ENCODE measurements at places on chromosomes 5 and 9.
A peak's percentile ranks its signal among the peaks of the same experiment; 100 is the strongest.

DNA sequence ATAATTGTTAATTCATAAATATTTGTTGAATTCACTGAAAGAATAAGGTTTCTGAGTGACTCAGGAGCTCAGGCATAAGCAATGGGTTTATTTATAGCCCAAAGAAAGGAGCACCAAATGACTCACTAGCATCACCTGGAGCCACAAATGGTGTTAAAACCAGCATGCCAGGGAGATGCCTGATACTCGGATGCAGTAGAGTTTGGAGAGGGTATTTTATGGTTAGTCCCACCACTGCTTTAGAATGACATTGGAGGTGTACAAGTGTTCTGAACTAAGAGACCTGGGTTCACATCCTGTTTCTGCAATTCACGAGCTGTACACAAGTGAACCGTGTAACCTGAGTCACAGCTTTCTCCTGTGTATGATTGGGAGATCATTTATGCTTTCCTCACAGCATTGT, 25.2 kb downstream of the CCL28 start:
- no peak for DNase-seq

DNA sequence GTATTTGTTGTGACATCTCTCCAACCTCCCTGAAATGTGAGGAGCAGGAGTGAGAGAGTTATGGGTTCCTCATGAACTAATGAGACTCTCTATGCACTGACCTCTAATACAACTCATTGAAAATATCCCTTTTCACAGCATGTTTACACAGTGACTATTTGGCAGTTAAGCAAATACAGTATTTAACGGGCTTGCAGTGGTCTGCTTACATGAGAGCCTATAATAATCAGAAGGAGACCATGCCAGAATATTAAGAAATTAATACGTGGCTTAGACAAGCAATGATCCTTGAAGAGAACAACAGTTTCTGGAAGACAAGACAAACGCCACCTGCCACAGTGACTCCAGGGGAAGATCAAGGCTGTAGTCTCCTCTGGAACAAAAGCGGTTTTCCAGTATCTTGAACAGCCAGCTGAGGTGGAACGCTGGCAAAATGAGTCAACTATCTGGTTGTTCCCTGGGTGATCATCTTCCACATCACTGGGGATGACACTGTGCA, 424.5 kb downstream of the DMAC1 start:
- DNase-seq, result no peak

DNA sequence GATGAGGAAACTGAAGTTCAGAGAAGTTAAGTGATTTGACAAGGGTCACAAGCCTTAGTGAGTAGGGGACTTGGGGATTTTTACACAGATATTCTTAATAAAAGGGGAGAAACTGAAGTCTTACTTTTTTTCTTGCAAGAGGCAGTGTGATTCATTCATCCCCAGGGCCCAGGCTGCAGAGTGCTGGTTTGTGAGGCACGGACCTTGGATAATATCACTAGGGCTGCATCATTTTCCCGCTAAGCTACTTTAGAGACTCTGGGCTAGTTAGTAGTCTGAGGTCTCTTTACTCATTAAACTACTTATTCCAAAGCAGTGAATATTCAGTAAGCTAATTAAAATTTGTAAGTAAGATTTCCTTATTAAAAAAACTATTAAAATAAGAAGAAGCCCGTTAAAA, 195.0 kb downstream of the PBX3 start:
- DNase-seq, result no peak

DNA sequence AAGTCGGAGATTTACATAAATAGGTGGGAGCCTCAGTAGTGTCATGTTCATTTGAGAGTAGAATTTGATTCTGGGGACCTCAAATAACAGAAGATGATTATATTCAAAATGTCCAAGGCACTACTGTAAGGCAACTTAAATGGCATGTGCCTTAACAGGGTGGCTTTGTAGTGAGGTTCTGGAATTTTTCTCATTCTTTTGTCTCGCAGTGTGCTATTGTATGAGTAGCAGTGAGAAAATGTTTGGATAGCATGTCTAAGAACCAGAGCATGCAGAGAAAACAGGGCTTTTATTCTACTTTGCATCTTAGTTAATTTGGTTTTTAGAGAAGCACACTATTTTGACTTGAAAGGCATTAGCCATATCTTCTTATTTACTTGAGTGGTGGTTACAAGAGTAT, 25.0 kb downstream of the MAST4 start:
- no peak for DNase-seq

DNA sequence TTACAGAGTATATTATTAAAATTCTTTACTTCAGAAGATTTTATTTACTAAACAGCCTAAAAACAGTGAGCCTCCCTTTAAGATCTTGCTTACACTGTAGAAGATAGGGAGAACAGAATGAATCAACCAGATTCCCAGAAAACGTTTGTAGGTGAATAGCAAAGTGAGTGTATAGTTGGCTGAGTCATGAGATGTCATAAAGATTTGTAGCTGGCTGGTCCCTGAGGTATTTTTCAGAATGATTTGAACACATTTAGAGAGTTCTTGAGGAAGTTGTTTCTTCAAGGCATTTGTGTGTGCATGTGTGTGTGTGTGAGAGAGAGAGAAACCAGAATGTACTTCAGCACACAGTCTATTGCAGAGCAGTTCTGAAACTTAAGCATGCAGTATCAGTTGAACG, 159.4 kb upstream of the PRR16 start:
- DNase-seq, result no peak

DNA sequence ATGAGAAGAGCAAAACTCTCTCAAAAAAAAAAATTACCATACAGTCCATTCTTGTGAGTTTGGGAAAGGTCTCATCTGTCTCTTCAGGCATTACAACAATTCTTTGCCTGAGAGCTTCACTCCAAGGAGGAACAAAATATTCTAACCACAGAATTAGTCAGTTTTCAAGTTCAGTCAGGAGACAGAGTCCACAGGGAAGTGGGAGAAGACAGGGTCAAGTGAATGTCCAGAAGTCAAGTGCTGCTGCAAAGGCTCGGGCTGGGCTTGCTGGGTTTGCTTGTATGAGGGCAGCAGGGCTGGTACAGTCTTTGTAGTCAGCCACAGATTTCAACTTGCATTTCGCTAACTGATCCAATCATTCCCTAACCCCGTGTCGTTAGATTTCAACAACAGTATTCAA, 17.6 kb upstream of the HEXB start:
- DNase-seq, result no peak

DNA sequence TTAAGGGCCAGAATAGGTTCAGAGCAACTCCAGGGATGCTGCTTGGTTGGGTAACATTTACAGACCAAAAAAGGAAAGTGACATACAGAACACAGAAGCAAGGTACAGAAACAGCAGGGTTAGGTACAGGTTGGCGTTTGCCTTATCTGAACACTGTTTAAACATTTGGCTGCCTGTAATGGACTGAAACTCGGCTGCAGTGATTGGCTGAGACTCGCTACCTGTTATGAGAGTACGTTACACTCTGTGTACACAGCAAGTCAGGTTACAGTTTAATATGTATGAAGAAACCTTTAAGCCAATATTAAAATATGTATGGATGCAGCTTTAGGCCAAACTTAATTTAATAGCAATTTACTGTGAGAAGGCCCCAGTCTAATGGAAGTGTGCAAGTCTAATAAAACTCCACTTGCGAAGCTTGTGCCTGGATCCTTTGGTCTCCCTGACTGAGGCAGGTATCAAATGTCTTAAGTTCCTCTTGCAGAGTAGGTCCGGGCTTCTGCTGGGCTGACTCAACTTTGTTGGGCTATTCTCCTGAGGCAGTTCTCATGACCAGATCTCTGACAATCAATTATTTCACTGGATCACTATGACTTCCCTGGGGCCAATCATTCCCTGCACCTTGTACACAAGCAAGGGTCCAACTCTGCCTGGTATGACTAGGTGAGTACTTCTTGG, 204.9 kb downstream of the ZNF462 start:
- DNase-seq, result no peak

DNA sequence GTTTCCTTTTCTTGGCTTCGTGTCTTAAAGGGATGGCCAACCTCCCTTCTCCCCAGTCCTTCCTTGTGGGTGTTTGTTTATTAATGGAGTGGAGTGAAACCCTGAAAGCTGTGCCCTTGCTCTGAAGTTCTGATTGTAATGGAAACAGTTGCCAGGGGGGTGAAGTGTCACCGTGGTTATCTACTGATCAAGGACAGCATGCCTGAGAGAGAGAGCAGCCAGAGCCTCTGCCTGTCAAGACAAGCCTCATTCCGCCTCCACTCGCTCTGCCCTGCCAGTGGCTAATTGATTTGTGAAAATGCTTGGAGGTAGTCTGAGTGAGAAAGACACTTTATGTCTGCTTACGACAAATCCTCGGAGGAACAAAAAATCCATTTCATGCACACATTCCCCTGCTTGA, 143.7 kb upstream of the SLC30A5 start:
- DNase-seq, result no peak

DNA sequence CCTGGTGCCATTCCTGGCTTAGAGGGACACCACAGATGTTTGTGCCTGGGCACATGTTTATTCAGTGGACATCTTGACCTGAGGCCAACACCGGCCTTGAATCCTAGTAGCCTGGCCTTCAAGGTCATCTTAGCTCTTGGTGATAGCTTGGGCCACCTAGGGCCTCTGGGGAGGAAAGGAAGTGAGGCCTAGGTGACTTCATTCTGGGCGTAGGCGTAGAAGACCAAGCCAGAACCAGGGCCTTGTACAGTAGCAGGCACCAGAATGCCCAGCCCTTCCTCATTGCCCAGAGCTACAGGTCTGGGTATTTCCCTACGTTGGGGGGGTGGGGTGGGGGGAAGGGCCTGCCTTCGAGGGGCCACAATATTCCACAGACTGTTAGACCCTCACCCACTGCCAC, 33.8 kb downstream of the WNK2 start:
- DNase-seq, result peak; percentile 45

Measured in Right ventricle myocardium inferior (tissue), 1 donor.